ENCODE measurements at places on chromosomes 2 and 18. TPM values are rescaled to one million over a fixed set of nuclear protein-coding genes. Genes with fewer than 3 reads are reported as not detected.
A peak's percentile ranks its signal among the peaks of the same experiment; 100 is the strongest.

RUFY4 gene
- not detected for total RNA-seq

COLEC11 gene
- 3.1 TPM for total RNA-seq

CBLN2 gene
- not detected for total RNA-seq

ODC1 gene
- total RNA-seq = 58.0 TPM

SLC25A52 gene
- not detected for total RNA-seq

POTEE gene
- total RNA-seq = not detected

CD302 gene
- 10.8 TPM for total RNA-seq

EVA1A gene
- total RNA-seq = 2.7 TPM

DYNAP gene
- not detected for total RNA-seq

SFT2D3 gene
- 3.1 TPM for total RNA-seq

MPPE1 gene
- 39.9 TPM for total RNA-seq

TTN gene
- 4,176 TPM for total RNA-seq

CRYGC gene
- not detected for total RNA-seq

SH3BP4 gene
- 9.1 TPM for total RNA-seq

CCDC74B gene
- 0.81 TPM for total RNA-seq

GAREM2 gene
- total RNA-seq = 1.1 TPM

- no peak for DNase-seq
These were observed 2.4 kb upstream of the ARID5A start for GRCh38 chr2:96534141-96534540.

- DNase-seq = no peak
These were observed 1347.2 kb upstream of the DDX18 start for GRCh38 chr2:116467243-116467642.

GRCh38 chr2:72115110-72116080 lies 32.3 kb downstream of the CYP26B1 start:
- DNase-seq = peak; percentile 71

DNA sequence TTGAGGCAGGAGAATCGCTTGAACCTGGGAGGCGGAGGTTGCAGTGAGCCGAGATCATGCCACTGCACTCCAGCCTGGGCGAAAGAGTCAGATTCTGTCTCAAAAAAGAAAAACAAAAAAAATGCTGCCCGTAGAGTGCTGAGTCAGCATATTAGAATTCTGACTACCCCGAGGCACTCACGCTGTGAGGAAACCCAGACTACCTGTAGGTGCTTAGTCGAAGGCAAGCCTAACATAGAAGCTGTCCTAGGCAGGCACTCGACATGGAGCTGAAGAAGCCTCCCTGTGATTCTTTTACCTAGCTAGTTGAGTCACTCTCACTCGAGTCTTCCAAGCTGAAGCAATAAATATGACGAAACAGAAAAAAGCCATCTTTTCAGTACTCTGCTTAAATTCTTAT lies 1323.2 kb upstream of the DDX18 start:
- no peak for DNase-seq

DNA sequence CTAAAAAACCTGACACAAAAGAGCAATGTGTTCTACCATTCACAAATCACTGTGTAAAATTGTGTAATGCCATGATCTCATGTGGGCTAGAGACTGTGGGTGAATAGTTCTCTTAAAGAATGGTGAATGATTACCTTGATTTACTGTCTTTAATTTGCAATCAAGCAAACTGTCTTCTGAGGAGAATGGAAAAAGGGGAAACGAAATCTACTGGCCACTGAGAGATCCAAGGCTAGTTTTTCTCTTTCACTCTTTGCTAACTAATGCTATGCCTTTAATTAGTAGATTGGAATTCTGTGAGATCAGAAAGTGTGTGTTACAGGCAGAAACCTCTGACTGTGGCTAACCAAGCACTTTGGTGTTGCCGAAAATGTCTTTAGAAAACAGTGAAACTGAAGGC lies 422.7 kb downstream of the TGIF1 start:
- no peak for DNase-seq

DNA sequence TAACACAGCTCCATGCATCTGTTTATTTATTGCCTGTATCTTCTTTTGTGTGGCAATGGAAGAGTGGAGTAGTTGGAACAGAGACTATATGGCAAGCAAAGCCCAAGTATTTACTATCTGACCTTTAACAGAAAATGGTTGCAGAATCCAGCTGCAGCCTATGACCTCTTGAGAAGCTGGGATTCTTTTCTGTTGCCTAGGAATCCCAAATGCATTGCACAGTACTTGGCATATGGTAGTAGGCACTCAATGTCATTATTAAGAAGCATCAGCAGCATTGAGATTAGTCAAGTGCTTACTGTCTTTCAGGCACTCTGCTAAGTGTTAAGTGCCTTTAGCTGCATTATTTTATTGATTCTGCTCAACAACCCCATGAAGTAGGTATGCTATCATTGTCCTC lies 331.6 kb downstream of the CCDC85A start:
- DNase-seq = no peak

- no peak for DNase-seq
These were observed 36.0 kb downstream of the SLC14A2 start for GRCh38 chr18:45651275-45651674.

DNA sequence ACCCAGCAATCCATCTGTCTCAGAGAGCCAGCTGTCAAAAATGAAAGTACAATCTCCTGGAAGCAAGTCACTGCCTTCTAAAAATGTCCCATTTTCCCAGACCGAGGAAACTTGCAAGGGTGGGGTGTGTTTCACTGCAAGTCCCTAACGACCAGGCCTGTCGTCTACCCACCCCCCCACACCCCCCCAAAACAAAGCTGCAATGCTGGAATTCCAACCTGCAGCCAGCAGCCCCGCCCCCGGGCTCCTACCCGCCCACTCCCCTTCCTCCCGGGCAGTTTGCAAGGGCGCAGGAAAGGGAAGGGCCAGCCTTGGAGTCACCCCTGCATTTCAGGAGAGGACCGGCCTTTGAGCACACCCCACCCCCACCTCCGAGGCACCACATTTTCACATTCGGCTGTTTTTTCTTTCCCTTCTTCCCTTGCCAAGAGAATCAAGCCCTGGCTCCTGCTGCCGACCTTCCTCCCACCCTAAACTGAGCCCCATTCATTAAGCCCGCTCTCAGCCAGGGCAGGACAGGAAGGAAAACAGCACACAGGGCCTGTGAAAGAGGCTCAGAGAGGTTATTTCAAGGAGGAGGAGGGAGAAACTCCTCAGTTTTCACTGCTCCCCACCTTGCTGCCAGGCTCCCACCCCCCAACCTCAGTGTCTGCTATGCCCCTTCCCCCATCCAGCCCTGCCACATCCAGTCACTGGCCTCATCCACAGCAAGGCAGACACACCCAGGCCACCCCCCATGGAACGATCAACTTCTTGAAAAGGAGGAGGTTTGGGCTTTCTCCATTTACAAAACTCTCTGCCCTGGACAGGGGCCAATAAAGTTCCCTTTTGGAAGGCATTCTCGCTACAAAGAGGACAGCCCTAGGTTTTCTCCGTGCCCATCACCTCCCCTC lies 11.3 kb downstream of the SMAD7 start:
- DNase-seq = no peak

DNA sequence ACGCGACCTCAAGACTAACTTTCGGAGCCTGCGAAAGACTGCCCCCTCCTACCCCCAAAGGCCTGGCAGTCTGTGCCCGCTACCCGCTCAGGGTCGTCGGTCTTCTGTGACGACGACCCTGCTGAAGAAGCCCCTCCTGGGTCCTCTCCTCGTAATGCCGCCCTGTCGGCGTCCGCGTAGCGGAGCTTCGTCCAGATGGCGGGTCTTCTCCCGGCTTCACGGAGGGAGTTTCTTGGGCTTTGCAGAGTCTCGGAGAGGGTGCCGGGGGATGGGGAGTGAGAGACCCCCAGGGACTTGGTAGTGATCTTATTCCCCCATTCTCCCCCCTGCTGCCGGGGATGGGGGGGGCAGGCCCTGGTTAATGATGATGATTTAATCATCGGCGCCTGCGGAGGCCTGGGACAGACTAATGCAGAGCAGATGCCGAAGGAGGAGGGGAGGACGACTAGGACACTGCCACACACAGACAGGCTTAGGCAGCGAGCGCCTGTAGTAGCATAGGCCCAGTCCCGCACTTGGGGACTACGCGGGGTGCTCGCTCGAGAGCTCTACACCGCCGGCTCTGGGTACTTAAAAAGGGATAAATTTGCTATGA lies 528 bp upstream of the PCGF1 start:
- DNase-seq = no peak

- peak; percentile 65 for DNase-seq
These were observed 434.1 kb upstream of the HS6ST1 start for GRCh38 chr2:128752691-128753263.

GRCh38 chr2:95374451-95374920 lies 28.0 kb upstream of the FAHD2A start:
- DNase-seq = peak; percentile 59

GRCh38 chr2:234098681-234099080 lies 48.2 kb downstream of the SPP2 start:
- no peak for DNase-seq

- no peak for DNase-seq
These were observed 11.0 kb downstream of the ERFE start for GRCh38 chr2:238169708-238170251.

- no peak for DNase-seq
These were observed 120.5 kb upstream of the CCDC68 start for GRCh38 chr18:55079481-55080355.

DNA sequence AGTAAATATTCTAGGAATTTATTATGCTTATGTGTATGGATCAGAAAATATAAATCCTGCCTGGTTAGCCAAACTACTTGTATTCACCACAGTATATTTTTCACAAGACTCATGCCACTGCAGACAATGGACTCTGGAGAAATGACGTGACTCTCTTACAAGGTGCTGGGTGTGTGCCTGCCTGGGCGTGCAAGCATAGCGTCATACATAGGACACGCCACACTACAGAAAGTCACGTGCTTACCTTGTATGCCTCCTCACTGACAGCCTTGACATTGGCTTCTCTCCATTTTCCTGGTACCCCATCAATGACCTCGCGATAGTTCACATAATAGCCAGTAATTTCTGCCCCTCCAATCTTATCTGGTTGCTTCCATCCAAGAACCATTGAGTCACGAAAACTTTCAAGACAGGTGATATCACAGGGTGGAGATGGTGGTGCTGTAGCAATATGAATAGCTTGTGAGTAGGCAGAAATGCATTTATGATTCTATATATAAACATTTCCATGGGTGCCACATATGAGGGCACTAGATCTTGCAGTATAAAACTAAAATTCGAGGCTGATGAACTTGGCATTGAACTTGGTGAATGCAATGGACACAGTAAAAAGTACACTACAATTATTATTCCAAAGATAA lies 93.2 kb downstream of the MYOM1 start:
- no peak for DNase-seq

DNA sequence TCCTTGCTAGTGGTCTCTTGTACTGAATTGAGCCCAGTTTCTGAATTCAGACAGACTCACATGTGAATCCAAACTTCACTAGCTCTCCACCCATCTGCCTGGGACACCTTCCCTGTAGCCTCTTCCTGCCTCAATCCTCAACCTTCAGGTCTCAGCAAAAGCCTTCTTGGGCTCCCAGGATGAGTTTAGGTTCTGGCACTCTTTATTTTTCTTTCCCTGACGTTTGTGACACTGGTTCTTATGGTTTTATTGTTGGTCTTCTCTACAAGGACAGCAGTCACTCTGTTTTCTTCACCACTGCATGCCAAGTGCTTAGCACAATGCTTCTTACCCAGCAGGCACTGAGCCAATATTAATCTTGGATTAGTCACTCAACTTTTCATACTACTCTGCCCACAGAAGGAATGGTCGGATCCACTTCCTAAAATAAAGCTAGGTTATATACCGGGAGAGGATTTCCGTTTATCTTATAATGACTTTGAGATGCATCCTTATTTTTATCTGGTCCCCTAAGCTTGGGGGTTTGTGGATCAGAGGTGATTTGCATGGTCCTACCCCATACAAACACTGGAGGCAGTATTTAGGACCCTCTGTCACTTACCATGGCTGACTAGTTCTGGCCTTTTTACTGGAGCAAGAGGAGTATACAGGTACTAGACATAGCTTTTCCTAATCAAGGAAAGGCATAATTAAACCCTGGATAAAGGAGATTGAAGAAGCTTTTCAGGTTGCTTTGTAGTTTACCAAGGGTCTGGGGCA lies 186.3 kb downstream of the MYCN start:
- no peak for DNase-seq

DNA sequence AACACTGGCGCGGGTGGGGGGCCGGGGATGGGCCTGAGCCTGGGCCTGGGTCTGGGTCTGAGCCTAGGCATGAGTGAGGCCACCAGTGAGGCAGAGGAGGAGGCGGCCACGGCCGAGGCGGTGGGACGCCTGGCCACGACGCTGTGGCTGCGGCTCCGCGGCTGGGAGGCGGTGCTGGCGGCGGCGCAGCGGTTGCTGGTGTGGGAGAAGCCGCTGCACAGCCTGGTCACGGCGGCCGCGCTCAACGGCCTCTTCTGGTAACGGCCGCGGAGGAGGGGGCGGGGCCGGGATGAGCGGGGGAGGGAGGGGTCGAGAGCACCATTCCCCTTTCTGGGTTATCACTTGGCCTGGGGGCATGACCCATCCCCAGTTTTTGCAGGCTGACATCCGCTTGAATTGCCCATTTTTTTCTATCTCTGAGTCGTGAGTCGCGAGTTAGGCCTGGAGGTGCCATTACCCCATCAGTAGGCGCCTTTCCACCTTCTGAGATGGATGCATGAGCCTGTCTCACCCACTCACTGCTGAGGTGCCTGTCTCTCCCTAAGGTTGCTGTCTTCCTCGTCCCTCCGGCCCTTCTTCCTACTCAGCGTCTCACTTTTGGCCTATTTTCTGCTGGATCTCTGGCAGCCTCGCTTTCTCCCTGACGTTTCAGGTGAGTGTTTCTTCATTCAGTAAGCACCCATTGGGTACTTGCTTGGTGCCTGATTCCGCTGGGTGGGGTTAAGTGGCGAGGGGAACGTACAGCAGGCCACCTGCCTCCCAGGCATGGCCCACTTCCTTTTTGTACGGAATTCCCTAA lies 501 bp downstream of the RETREG2 start:
- peak; percentile 83 for DNase-seq

GRCh38 chr2:158009399-158009798 lies 92.3 kb upstream of the UPP2 start:
- DNase-seq = no peak

DNA sequence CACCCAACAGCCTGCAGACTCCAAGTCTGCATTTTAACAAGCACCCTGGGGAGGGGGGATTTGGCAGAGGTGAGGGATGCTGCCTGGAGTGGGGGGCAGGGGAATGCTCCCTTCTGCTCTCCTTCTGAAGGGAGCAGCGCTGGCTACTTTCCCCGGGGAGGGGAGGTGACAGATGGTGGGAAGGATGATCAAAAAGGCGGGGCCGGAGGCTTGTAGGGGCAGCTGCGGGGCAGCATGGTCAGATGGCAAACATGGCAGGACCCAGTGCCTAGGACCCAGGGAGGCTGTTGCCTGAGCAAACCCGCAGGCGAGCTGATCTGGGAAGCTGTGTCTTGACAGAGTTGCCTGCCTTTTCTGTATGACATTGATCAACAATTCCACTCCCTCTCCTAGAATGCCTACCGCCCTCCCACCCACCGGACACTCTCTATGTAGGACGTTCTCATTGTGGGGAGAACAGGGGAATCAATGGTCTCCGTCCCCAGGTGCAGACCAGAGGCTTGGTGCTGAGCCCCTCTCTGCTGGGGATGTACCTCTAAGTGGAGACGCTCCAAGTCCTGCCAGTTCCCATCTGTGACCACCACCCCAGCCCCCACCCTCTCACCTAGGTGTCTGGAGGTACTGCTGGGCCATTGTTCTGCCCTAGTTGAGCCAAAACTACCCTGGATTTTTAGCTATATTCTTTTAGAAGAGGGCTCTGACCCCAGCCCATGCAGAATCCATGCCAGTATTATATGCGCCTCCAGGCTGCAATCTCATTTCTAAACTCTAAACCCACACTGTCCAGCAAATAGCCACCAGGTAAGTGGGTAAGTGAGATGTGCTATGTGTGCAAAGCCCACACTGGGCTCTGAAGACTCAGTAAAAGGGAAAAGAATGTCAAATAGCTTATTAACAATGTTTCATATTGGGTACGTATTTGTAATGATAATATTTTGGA lies 89.7 kb upstream of the SEC11C start:
- peak; percentile 49 for DNase-seq

GRCh38 chr2:216632952-216633615 lies at the start of gene IGFBP2:
TSS of gene IGFBP2 (plus strand) at chr2:216633420. CDS start at chr2:216633524, 104 bp downstream.
- no peak for DNase-seq

All from cardiac septum (tissue), 1 donor.